ENCODE measurements at places on chromosomes 5 and 9. TPM values are rescaled to one million over a fixed set of nuclear protein-coding genes. Genes with fewer than 3 reads are reported as not detected.

GRCh38 chr5:107696080-107696479 is 25.3 kb upstream of the EFNA5 start:
- H3K36me3 ChIP-seq = no peaks in the 10 kb centered on the region
- no peak for DNase-seq
- H3K27ac ChIP-seq = no peak overlapping the region
- H3K4me3 ChIP-seq = no peak overlapping the region
- no peaks in the 10 kb centered on the region for H3K27me3 ChIP-seq

DNA sequence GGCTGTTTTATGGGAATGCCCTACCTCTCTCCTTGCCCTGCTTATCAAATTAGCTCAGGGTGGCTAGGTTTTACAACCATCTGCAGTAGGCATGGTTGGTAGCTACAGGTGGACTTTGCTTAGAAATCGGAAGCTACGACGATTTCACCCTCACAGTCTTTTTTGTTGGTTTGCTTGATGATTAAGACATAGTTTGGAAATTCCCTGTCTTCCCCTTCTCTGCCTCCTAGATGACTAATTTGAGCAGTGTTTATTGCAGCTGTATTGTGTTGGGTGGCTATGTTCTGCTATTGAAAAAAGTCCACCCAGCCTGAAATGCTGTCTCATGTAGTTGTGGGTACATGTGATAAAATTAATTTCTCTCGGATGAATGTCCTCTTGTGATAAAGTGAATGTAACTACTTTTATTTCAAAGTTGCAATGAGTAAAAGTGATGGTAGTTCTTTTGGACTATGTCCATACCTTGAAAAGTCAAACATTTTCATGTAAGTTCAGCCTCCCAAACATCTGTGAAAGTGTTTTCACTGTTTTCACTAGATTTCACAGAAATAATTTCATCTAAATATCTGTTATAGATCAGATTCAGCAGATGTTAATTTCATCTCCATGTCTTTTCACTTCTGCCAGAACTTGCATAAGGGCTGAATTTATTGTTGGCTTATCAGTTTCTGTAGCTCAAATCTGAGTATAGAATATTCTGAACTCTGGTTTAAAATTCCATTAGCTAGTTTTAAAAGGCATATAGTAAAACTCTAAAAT is 37.3 kb upstream of the FYB1 start:
- peaks cover 9% of the 10 kb centered on the region for H3K4me1 ChIP-seq
- H3K4me3 ChIP-seq = peak overlapping the region; percentile 56
- H3K27me3 ChIP-seq = no peaks in the 10 kb centered on the region
- H3K27ac ChIP-seq = no peak overlapping the region

DNA sequence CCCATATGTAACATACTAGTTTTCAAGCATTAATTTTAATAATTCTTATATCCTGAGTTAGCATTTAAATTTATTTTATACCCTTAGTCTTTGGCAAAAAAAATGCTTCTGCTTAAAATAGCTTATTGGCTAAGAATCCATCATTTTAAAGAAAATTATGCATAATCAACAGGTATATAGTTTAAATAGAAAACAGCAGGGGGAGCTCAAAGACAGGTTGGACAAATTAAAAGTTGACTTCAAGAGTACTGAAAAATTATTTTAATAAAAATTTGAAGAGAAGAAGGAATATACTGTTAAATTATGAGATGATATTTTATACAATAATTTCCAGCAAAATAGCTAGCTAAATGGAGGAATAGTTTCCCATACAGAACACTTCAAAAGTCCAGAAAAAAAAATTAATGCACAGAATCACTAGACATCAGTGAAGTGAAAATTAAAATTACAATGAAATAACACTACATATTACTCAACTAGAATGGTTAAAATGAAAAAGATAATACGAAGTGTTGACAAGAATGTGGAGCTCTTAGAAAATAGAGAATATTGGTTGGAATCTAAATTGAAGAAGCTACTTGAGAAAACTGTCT is 387.1 kb downstream of the PDE4D start:
- H3K4me3 ChIP-seq = no peak overlapping the region
- DNase-seq = no peak
- no peaks in the 10 kb centered on the region for H3K36me3 ChIP-seq
- H3K27me3 ChIP-seq = peaks cover 5% of the 10 kb centered on the region
- H3K27ac ChIP-seq = no peak overlapping the region

GRCh38 chr5:56662893-56663292 is 152.5 kb upstream of the MAP3K1 start:
- H3K4me3 ChIP-seq = no peak overlapping the region
- H3K27me3 ChIP-seq = peaks cover 9% of the 10 kb centered on the region
- DNase-seq = no peak
- H3K27ac ChIP-seq = no peak overlapping the region
- H3K4me1 ChIP-seq = no peaks in the 10 kb centered on the region
- no peaks in the 10 kb centered on the region for H3K36me3 ChIP-seq

GRCh38 chr5:136242611-136243010 is 49.6 kb upstream of the SMIM32 start:
- H3K36me3 ChIP-seq = no peaks in the 10 kb centered on the region
- H3K27me3 ChIP-seq = peaks cover 18% of the 10 kb centered on the region
- no peak for DNase-seq
- no peak overlapping the region for H3K27ac ChIP-seq

DNA sequence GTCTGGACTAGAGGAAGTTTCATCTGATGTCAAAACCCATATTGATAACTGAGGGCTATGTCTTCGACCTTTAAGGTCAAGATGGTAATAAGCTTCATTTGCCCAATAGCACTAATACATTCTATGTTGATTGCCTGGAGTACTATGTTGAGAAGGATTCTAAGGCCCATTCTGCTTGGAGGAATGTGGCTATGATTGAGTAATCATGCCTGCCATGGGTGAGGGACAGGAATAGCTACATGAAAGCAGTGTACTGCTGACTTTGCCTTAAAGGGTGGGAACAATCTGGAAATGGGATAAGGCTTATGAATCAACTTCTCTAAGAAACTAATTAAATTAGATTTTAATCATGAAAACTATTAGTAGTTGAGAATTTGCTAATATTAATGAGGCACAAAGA is 13.6 kb downstream of the NNT start:
- no peak overlapping the region for H3K27ac ChIP-seq
- peaks cover 45% of the 10 kb centered on the region for H3K36me3 ChIP-seq
- DNase-seq = no peak
- H3K4me3 ChIP-seq = no peak overlapping the region
- H3K27me3 ChIP-seq = no peaks in the 10 kb centered on the region
- no peaks in the 10 kb centered on the region for H3K4me1 ChIP-seq

DNA sequence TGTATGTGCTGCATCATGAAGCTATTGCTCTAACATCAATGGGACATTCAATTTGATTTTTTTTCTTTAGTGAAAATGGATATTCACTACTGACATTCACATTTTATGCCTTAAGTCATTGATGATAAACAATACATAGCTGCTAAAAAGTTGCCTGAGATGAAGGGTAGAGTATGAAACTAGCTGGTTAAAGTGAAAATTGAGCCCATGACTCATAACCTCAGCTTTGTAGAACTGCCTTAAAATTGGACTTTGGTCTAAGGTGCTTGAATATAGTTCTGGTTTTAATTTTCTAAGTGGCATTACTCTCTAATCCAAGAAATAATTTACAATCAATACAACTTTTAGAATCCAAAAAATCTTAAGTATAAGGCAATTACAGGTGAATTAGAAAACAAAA is 740.4 kb upstream of the RIOK2 start:
- H3K27ac ChIP-seq = no peak overlapping the region
- DNase-seq = no peak
- no peak overlapping the region for H3K4me3 ChIP-seq
- no peaks in the 10 kb centered on the region for H3K4me1 ChIP-seq

- H3K4me3 ChIP-seq = no peak overlapping the region
- H3K4me1 ChIP-seq = peaks cover 29% of the 10 kb centered on the region
- no peak for DNase-seq
- H3K27ac ChIP-seq = no peak overlapping the region
These were observed 313.0 kb upstream of the ZNF608 start for GRCh38 chr5:125059255-125060002.

GRCh38 chr5:149632311-149633251 is 51.3 kb downstream of the ARHGEF37 start:
- H3K27me3 ChIP-seq = no peaks in the 10 kb centered on the region
- H3K27ac ChIP-seq = peak overlapping the region; percentile 82
- H3K36me3 ChIP-seq = no peaks in the 10 kb centered on the region

- H3K27ac ChIP-seq = no peak overlapping the region
- no peaks in the 10 kb centered on the region for H3K36me3 ChIP-seq
- H3K27me3 ChIP-seq = no peaks in the 10 kb centered on the region
- H3K4me1 ChIP-seq = peaks cover 5% of the 10 kb centered on the region
- no peak for DNase-seq
These were observed 374.3 kb downstream of the CCDC171 start for GRCh38 chr9:15927161-15927560.

- H3K36me3 ChIP-seq = peaks cover 5% of the 10 kb centered on the region
- no peak for DNase-seq
- H3K27me3 ChIP-seq = no peaks in the 10 kb centered on the region
- no peak overlapping the region for H3K4me3 ChIP-seq
- no peak overlapping the region for H3K27ac ChIP-seq
These were observed 42.3 kb downstream of the BASP1 start for GRCh38 chr5:17259630-17260257.

GRCh38 chr9:79266986-79267385 is 304.8 kb upstream of the TLE4 start:
- no peak overlapping the region for H3K4me3 ChIP-seq
- H3K27ac ChIP-seq = no peak overlapping the region
- no peak for DNase-seq
- no peaks in the 10 kb centered on the region for H3K36me3 ChIP-seq
- H3K4me1 ChIP-seq = no peaks in the 10 kb centered on the region

- H3K27me3 ChIP-seq = no peaks in the 10 kb centered on the region
- H3K4me1 ChIP-seq = peaks cover 64% of the 10 kb centered on the region
- H3K27ac ChIP-seq = peak overlapping the region; percentile 94
- H3K36me3 ChIP-seq = no peaks in the 10 kb centered on the region
These were observed 91.5 kb upstream of the DNAH5 start for GRCh38 chr5:14035859-14036503.

DNA sequence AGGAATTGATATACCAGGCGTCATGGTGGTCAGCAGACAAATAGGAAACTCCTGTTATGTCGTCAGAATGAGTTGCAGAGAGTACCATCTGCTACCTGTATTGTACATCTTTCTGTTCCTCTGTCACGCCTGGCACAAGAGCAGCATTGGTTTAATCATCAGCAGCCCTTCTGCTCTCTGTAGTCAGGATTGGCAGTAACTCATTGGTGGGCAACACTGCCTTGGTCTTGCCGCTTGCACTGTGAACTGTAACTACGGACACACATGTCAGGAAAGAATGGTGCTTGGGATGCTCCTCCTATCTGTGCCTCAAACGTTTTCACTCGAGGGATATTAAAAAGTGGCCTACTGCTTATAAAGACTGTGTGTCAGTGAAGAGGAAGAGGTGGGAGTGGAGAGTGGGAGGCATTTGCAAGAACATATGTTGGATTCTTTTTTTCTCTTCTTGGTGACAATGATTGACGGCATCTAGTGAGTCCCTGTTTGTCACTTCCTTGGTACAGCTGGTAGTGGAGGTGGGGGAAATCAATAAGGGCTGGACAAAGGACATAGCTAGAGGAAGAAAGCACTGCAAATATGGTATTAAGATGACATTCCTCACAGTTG is 76.6 kb downstream of the F2RL2 start:
- no peaks in the 10 kb centered on the region for H3K4me1 ChIP-seq
- DNase-seq = peak; percentile 56
- peaks cover 6% of the 10 kb centered on the region for H3K27me3 ChIP-seq
- H3K27ac ChIP-seq = no peak overlapping the region

GRCh38 chr5:33827885-33828284 is 63.9 kb downstream of the ADAMTS12 start:
- H3K36me3 ChIP-seq = no peaks in the 10 kb centered on the region
- H3K4me3 ChIP-seq = no peak overlapping the region
- no peak for DNase-seq
- H3K27me3 ChIP-seq = no peaks in the 10 kb centered on the region
- H3K27ac ChIP-seq = peak overlapping the region; percentile 26

DNA sequence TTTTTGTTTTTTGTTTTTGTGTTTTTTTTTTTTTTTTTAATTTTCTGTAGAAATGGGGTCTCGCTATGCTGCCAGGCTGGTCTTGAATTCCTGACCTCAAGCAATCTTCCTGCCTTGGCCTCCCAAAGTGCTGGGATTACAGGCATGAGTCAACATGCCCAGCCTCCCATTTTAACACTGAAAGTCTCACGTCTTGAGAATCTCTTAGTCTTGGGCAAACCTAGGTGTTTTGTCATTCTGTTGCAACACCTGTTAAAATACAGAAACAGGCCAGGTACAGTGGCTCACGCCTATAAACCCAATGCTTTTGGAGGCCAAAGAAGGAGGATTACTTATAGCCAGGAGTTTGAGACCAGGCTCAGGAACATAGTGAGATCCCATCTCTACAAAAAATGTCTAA is 599.0 kb downstream of the TLR4 start:
- DNase-seq = no peak
- no peaks in the 10 kb centered on the region for H3K36me3 ChIP-seq
- no peaks in the 10 kb centered on the region for H3K27me3 ChIP-seq
- no peaks in the 10 kb centered on the region for H3K4me1 ChIP-seq
- H3K4me3 ChIP-seq = no peak overlapping the region

- H3K36me3 ChIP-seq = no peaks in the 10 kb centered on the region
- H3K27me3 ChIP-seq = no peaks in the 10 kb centered on the region
- peak overlapping the region; percentile 55 for H3K27ac ChIP-seq
- H3K4me1 ChIP-seq = peaks cover 11% of the 10 kb centered on the region
- H3K4me3 ChIP-seq = no peak overlapping the region
- no peak for DNase-seq
These were observed 72.9 kb downstream of the ANGPTL2 start for GRCh38 chr9:127049581-127049980.

DNA sequence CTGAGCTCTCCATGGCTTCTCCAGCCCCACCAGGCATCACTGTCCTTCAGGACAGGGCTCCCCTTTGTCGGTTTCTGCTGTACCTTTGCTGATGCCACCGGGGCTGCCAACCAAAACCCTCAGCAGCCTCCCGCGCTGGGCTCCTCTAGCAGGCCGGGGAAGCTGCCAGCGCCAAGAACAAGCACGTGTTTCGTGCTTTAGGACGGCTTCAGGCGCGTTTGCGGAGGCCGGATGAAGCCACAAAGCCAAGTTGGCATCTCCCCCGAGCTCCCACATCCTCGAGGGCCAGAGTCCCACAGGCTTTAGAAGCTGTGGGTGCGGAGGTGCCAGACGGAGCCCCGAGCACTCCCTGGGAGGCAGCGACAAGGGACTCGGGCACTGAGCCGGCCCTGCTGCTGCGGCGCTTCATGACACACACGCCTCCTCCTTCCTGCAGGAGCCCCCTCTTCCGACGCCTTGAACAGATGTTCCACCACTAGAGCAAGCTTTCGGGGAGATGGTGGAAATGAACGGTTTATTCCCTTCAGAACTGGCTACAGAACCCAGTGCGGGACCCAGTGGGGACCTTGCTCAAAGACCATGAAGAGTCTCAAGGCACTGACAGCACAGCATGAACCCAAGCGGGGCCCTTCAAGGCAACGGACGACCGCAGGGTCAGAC is 36.7 kb downstream of the SARDH start:
- H3K36me3 ChIP-seq = no peaks in the 10 kb centered on the region
- no peak overlapping the region for H3K4me3 ChIP-seq
- no peak overlapping the region for H3K27ac ChIP-seq
- H3K4me1 ChIP-seq = peaks cover 3% of the 10 kb centered on the region
- no peaks in the 10 kb centered on the region for H3K27me3 ChIP-seq

Gene SPATA31D4
- not detected for total RNA-seq

Gene TMEM215
- total RNA-seq = not detected

Gene CCDC127
- total RNA-seq = 6.2 TPM

Gene EXOSC3
- total RNA-seq = 39.8 TPM

Gene MZB1
- total RNA-seq = not detected

Gene ZNF608
- 14.7 TPM for total RNA-seq

Gene TMEM171
- total RNA-seq = 8.0 TPM

Gene PROB1
- total RNA-seq = 1.2 TPM
